ENCODE measurements at places on chromosomes 5 and 9.

GRCh38 chr5:149358294-149358651 is 427 bp downstream of the PCYOX1L start:
- DNase-seq, result no peak

- no peak for DNase-seq
Measured at GRCh38 chr5:35810601-35811000, 46.1 kb upstream of the IL7R start.

DNA sequence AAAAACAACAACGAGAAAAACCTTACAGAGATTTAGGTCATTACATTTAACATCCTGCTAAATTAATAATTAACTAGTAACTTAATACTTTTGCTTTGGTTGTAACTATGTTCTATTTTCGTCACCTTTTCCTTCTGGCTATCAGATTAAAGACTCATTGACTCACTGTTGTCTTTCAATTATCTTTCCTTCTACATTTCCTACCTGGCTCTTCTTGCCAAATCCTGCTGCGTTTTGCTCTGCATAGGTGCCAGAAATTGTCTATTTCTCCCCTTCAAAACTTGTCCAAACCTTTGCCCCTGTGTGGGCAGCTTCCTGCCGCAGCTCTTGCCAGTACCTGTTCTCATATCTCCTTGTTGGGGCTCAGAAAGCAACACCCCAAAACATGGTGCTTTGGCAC is 235.5 kb upstream of the ZNF608 start:
- no peak for DNase-seq

DNA sequence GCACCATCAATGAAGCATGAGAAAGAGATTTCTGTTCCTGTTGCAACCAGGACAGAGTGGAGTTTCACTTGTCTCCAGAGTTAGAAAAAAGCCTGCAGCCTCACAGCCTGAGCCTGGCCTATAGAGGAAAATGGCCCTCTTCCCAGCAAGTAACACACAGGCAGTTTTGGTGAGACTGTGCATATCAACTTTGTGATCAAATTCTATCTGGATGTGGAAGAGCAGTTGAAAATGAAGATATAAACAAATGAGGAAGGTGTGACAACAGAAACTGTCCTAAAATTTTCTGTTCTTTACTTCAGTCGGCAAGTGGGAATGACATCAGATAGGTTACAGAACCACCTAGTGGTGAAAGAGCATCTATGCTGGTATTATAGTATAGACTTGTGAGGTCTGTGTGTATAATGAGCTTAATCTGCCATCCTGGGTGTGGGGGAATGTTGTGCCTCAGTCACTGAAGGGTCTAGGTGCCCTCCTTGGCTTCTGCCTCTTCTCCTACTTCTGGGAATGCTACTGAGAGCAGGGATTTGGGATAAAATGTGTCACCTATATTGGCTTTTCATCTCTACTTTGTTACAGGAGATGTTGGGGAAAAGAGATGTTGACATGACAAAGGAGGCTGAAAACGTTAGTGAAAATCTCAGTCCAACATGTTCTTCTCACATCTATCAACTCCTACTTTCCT is 28.2 kb downstream of the YIPF5 start:
- DNase-seq, result no peak

DNA sequence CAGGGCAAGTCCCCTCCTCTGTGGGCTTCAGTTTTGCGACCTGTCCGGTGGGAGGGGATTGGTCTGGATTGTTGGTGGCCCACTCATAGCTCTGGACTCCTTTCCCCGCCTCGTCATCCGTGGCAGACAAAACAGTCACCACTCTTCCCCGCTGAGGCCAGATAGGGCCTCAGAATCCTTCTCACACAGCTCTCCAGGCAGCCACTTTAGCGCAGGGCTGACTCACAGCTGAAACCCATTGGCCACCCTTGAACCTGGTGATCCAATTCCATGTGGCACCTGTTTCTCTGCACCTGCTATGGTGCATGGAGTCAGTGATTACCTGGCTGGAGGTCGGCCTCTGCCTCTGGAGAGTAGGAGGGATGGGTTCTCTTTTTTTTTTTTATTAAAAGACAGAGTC is 15.8 kb upstream of the CACFD1 start:
- no peak for DNase-seq

GRCh38 chr9:124495126-124496074 is 11.8 kb downstream of the NR5A1 start:
- no peak for DNase-seq

GRCh38 chr9:126166866-126167265 is 159.8 kb upstream of the MVB12B start:
- no peak for DNase-seq

DNA sequence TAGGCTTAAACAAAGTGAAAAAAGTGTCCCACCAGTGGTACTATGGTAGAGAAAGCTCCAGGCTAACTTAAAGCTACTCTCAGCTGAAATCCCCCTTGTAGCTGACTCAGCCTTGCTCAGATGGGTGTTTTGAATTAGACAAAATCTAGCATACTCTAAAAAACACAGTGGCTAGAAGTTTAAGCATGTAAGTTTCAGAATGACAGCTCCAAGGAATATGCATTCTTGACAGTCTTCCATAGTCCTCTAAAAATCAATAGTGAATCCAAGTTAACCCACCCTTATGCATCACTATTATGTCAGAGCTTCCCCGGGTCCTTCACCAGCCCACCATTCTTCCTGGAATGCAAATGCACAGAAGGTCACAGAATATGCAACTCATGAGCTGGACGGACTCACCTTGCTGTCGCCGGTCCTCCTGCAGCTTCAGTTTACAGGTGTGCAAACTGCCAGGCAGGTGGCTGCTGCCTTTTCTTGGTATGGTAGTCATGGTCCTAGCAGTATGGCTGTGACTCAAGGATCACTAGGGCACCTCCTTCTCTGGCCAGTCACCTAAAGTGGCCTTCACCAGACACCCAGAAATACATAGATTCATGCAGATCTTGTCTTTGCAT is 668 bp downstream of the RANBP3L start:
- DNase-seq, result no peak

- DNase-seq, result no peak
Measured at GRCh38 chr5:93891491-93892480, 150.4 kb upstream of the POU5F2 start.

DNA sequence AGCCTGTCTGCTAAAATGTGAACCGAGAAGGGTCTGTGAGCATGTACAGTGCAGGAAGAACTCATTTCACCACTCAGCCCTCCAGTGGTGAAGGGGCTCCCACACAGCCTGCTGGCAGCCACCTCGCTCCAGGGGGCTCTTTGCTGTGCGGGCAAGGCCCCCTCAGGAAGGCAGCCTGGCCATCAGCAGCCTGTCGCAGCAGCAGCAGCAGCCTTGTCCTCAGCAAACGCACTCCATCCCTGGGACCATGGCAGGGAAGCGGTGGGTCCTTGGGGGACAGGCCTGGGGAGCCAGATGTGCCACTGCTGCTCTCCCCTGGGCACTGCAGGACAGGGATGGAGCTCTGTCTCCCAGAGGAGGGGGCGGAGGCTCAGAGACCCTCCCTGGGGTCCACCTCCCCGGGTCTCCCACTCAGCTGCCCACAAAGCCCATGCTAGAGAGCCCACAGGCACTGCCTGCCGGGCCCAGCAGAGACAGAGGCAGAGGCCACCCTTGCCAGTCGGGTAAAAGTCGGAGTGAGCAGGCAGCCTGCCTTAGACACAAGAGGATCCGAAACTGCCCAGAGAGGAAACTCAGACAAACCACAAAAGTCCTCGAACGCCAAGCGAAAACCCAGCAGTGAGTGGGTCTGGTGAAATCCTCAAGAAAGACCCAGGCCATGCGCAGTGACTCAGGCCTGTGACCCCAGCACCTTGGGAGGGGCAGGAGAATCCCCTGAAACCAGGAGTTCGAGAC is 8.0 kb downstream of the BRD3 start:
- no peak for DNase-seq

- DNase-seq, result no peak
Measured at GRCh38 chr5:89036704-89037489, 153.9 kb upstream of the MEF2C start.

DNA sequence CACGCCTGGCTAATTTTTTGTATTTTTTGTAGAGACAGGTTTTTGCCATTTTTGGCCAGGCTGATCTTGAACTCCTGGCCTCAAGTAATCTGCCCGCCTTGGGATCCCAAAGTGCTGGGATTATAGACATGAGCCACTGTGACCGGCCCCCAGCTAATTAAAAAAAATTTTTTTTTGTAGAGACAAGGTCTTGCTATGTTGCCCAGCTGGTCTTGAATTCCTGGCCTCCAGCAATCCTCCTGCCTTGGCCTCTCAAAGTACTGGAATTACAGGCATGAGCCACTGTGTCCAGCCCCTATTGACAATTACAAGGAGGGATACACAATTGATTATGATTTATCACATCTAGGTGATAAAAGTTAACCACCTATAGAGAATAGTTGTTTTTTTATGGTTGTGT is 59.5 kb downstream of the NR2F1 start:
- no peak for DNase-seq
